ENCODE measurements at places on chromosomes 2 and 18. TPM values are rescaled to one million over a fixed set of nuclear protein-coding genes. Genes with fewer than 3 reads are reported as not detected.

Gene ANKRD30BL
- not detected for total RNA-seq

GRCh38 chr18:78505851-78506461 lies 473.7 kb upstream of the SALL3 start:
- DNase-seq, result no peak

- DNase-seq, result no peak
These were observed 508.6 kb downstream of the PARD3B start for GRCh38 chr2:205053827-205054410.

DNA sequence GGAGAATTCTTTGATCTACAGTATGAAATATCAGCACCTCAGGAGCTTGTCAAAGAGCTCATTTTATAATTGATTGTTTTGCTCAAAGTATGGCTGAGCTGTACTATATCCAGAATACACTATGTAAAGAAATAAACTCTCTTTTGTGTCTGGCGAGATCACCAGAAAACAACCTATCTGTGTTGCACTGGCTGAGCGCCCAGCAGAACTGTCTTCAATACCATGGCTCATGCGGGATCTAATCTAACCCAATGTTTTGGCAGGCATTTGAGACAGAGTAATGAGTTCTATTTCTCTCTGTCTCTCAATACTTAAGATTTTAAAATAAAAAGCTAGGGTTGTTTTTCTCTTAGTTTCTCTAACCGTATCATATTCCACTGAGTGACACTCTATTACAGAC lies 192.4 kb downstream of the L3MBTL4 start:
- no peak for DNase-seq

GRCh38 chr2:50649626-50650402 lies 382.1 kb downstream of the NRXN1 start:
- DNase-seq, result peak; percentile 1

DNA sequence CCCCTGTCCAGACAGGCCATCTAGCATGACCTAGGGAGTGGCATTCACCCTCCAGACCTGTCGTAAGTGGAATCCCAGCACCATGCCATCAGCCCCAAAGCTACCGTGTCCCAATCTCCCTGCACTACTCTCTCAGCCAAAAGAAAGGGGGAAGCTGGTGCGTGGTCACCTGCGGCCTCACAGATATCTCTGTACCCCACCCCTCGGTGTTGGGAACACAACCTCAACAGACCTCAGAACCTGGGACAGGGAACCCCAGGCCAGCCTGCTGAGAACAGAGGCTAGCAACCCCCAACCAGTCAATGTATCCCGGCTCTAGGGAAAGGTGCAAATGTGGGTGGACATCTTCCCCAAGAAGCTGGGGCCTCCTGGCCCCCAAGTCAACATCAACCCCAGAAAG lies 38.2 kb downstream of the LMAN2L start:
- DNase-seq, result no peak

DNA sequence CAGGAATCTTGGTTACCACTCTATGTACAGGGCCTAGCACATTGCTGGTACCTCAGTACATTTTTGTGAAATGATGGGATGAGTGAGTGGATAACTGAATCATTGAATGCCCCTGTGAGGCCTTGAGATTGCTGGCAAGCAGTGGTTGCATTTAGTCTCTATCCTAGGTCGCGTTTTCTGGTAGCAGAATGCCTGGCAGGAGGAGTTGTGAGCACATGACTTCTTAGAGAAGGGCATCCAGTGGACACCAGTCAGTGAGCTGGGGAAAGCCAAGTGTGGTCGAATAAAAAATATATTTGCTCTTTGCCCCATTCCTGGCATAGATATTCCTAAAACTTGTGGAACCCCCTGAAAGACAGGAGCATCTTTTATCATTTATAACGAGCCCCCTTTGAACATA lies 61.8 kb upstream of the SMAD2 start:
- no peak for DNase-seq

GRCh38 chr2:230807729-230808128 lies 57.0 kb upstream of the ITM2C start:
- DNase-seq, result no peak

DNA sequence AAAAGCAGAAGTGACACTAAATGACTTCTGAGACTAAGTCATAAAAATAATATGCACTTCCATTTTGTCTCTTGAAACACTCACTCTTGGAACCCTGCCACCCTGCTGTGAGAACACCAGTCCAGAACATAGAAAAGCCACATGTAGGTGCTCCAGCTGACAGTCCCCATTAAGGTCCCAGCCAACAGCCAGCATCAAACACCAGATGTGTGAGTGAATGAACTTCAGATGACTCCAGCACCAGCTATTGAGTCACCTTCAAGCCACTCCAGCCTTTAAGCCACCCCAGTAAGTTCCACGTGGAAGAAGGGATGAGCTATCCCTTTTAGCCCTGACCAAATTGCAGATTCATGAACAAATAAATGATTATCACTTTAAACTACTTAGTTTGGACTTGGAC lies 31.5 kb upstream of the LGALSL start:
- DNase-seq, result no peak

DNA sequence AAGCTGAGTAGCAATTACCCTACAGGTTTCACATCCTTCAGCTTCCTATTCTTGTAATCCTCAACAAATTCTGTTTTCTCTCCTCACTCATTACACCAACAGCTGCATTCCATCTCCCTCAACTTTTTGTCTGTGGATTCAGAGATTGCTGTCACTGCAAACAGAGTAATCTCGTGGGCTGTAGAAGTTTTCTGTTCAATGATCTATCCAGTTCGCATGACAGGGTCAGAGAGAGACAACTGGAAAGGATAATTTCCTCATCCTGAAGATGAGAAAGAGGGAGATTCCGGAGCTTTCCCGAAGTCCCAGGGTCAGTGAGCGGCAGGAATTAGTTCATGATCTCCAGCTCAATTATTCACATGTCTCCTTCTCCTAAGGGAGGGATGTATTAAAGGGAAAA lies 75.7 kb downstream of the MYO5B start:
- DNase-seq, result no peak

All from lung microvascular endothelial cell (primary cell).